NCI-H1092 treated with DMSO at 0.1 percent for 48 hours (cell line): ENCODE measurements at places on chromosomes 3 and 15.

- DNase-seq = peak; percentile 78
Observed at GRCh38 chr15:90557186-90558084, 27.7 kb downstream of the CRTC3 start.

- peak; percentile 67 for DNase-seq
Observed at GRCh38 chr3:118760585-118761290, 273.9 kb downstream of the IGSF11 start.

- no peak for DNase-seq
Observed at GRCh38 chr3:40841570-40842109, 316.9 kb downstream of the ZNF621 start.

- DNase-seq = no peak
Observed at GRCh38 chr15:34338347-34338746, 766 bp upstream of the SLC12A6 start.

DNA sequence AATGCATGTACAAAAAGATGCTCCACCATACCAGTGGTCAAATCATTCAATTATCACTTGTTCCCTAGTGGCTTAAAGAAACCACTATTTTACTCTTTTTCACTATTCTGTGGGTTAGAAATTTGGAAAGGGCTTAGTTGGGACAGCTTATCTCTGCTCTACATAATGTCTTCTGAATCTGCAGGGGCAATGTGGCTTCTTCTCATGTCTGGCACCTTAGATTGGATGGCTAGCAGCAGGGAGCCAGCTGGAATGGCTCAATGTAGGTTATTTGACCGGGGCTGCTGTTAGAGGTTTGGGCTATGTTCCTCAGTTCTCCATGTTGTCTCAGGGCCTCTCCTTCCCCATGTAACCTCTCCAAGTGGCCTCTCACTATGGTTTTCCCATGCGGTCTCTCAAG lies 57.5 kb upstream of the EPHB1 start:
- DNase-seq = no peak

- DNase-seq = no peak
Observed at GRCh38 chr15:50163719-50164410, 18.1 kb upstream of the SLC27A2 start.

GRCh38 chr3:21310891-21311290 lies 440.1 kb downstream of the ZNF385D start:
- no peak for DNase-seq

- DNase-seq = no peak
Observed at GRCh38 chr15:69215314-69216035, 55.0 kb downstream of the GLCE start.

DNA sequence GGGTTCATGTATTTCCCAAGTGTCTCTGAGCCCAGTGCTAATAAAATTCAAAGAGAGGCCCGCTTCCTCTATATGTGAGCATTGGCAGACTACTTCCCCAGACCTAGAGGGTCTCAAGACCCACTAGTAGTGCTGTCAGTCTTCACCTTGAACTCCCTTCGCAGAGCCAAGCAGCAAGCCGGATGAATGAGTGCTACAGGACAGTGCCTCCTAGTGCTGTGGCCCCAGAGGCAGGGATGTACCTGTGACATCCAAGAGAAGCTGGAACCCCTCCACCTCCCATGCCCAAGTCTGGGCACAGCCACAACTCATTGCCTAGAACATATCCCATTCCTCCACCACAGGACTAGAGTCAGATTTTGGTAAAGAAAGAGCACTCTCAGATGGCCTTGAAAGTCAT lies 37.2 kb upstream of the MASP1 start:
- DNase-seq = no peak

DNA sequence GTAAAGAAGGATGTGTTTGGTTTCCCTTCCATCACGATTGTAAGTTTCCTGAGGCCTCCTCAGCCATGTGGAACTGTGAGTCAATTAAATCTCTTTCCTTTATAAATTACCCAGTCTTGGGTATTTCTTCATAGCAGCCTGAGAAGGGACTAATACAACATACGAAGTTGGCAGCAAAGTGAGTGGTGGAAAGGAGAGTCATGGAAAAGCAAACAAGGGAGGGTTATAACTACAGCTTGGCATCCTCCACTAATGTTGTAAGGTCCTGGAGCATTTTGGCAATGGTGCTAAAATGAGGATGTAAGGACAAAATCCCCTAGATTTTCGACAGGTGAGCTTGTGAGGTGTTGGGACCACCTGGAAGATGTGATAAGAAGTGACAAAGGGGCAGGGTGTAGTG lies 5.8 kb upstream of the TMEM41A start:
- DNase-seq = no peak

DNA sequence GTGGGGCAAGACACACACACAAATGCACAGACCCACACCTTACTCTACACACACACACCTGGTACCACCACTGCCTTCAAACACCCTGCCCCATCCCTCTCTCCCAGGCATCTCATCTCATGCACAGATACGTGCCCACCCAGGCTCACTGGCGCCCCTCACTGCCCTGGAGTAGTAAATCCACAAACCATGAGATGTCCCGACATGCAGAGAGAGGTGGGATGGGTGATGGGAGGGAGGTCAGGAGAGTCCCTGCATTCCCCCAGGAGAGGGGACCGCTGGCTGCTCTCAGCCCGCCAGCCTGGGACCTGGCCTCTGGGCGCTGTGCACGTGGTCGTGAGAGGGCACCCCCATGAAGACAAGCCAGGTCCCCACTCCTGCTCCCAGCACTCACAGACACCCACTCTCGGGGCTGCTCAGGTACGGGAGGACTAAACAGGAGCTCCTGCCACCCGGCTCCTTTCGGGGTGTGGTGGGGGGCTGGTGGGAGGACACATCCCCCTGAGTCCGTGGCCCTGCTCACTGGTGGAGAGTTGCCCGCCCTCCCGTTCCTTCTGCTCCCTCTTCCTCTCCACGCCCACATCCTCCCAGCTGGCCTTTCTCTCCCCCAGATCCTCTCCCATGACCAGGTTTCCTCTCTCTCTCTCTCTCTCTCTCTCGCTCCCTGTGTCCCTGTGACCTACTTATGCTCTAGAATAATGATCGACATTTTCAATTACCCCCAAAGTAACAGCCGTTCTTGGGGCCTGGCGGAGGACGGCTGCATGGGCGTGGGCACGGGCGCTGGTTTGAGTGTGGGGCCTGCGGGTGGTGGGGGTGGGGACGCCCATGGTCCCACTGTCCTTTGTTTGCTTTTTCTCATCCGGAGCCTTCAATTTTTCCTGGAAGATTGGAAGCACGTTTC lies 18.9 kb upstream of the CSPG4 start:
- DNase-seq = peak; percentile 3

DNA sequence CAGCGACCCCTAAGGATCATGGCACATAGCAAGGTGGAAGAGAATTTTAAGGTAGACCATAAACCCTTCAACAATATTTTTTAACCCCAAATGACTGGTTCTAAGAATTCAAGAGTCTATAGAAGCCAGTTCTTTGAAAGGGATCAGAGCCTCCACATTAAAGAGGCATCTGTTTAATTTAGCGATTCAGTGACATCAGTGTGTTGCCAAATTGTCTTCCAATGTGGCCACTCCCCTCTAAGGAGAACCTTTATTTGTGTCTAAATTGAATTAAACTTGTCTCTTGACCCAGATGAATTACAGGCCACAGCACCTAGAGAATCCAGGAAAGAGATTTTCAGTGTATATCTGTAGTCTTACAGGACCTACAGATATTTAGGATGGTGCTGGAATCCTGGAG lies 6.6 kb upstream of the SH3BP5 start:
- DNase-seq = no peak

- DNase-seq = peak; percentile 60
Observed at GRCh38 chr3:30894521-30895251, at the start of gene GADL1. TSS of gene GADL1 (minus strand) at chr3:30894661. CDS start at chr3:30894614, 47 bp downstream.

DNA sequence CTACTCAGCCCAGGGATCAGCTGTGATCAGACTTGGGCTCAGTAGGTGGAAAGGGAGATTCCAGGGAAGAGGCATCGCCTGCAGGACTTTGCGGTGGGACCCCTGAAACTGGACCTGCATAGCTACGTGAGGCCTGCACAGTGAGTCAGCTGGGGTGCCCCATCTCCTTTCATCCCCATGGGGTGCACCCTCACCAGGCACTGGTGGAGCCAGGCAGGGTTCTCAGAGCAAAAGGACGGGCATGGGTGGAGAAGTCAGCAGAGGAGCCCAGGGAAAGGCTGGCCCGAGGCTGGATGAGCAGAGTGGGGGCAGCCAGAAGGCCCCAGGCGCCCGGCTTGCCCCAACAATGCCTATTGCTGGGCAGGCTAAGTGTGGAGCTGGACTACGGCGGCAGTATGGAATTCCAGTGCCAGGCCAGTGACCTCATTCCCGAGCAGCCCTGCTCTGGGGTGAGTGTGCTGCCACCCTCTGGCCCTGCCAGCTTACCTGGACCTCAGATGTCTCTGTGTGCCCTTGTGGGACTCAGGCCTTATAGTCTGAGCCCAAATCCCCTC lies 19.7 kb downstream of the ACAA1 start:
- DNase-seq = no peak
